ENCODE measurements at places on chromosomes 13 and 19. TPM values are rescaled to one million over a fixed set of nuclear protein-coding genes. Genes with fewer than 3 reads are reported as not detected.

DNA sequence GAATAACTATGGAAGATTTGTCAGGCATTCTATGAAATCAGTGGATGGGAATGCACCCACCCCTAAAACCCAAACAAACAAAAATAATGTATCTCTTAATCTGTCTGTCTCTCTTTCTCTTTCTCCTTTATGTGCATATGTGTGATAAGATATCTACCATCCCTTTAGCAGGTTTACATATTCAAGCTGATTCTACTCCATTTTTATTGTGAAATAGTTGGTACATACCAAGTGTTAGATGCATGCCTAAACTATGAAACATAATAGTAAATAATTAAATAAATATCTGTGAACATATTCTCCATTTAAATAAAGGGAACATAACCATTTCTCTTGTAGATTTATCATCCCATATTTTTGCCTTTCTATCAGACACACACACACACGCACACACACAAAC is 121.8 kb upstream of the PCDH9 start:
- DNase-seq, result no peak

GRCh38 chr19:32824191-32824751 is 45.3 kb downstream of the SLC7A9 start:
- no peak for DNase-seq

DNA sequence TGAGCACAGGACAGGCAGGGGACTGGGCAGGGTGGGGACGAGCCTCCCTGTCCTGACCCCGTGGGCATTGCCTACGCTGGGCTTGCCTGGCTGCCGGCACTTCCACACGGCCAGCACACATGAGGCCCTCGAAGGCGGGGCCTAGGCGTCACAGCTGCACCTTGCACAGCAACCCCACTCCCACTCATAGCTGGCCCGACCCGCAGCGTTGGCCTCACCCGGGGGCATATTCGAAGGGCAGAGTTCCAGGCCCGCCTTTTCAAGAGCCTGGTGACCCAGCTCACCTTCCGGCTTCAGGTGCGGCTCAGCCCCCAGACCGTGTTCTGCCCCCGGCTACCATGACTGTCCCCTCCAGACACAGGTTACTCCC is 16.9 kb upstream of the PROZ start:
- DNase-seq, result no peak

GRCh38 chr19:45939792-45940514 is 25.4 kb upstream of the NANOS2 start:
- DNase-seq, result no peak

SHKBP1 gene
- 99.4 TPM for total RNA-seq
